Lung microvascular endothelial cell (primary cell): ENCODE measurements at places on chromosomes 16 and 17.
A peak's percentile ranks its signal among the peaks of the same experiment; 100 is the strongest.

GRCh38 chr16:14303639-14304394, 232.7 kb downstream of the MRTFB start:
- DNase-seq, result no peak

GRCh38 chr17:10111907-10112452, 86.4 kb downstream of the GAS7 start:
- no peak for DNase-seq

DNA sequence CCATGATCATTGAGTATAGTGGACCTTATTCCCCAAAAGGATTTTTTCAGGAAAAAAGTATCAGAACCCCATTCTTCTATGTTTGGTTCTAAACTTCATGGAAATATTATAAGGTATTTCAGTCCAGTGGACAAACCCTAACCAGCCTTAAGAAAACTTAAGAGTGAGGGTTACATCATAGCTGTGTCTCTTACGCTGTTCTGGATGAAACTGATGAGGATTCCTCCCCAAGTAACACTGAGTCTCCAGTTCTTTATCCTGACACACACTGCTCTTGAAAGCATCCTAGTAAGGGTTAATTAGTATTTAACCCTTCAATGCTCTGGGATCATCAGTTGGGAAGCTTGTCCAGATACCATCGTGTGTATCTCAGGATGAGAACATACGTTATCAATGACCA, 5.0 kb downstream of the LYRM1 start:
- no peak for DNase-seq

DNA sequence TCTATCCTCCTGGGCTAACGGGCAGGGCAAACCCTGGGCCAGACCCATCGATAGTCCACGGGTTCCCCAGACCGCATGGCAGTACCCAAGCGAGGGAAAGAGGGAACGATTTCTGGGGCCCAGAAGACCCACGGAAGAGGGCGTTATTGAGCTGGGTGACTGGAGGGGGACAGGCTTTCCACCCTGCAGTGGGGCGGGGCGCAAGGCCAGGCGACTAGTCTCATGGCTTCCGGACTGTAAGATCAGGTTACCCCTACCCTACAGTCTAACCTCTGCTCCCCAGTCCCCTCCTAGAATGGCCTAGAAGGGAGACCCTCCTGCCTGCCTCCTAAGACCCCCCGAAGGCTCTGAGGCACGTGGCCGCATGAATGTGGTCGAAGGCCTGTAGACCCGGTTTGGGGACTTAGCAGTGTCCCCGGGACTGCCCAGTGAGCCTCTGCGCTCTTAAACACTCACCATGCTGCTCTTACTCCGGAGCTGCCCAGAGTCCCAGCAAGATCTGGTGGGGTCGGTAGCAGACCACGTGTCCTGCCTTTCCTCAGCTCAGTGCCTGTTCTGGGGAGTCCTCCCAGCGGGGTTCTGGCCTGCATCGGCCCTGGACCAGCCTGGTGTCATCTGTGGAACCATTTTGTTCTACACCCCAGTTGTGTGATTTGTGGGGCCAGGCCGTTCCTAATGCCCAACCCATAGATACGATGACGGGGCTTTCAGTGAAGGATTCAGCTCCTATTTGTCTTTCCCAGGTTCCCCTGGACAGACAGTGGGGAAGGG, 13.2 kb upstream of the AURKB start:
- DNase-seq, result peak; percentile 38

GRCh38 chr16:56087626-56088025, 103.7 kb upstream of the GNAO1 start:
- DNase-seq, result no peak

DNA sequence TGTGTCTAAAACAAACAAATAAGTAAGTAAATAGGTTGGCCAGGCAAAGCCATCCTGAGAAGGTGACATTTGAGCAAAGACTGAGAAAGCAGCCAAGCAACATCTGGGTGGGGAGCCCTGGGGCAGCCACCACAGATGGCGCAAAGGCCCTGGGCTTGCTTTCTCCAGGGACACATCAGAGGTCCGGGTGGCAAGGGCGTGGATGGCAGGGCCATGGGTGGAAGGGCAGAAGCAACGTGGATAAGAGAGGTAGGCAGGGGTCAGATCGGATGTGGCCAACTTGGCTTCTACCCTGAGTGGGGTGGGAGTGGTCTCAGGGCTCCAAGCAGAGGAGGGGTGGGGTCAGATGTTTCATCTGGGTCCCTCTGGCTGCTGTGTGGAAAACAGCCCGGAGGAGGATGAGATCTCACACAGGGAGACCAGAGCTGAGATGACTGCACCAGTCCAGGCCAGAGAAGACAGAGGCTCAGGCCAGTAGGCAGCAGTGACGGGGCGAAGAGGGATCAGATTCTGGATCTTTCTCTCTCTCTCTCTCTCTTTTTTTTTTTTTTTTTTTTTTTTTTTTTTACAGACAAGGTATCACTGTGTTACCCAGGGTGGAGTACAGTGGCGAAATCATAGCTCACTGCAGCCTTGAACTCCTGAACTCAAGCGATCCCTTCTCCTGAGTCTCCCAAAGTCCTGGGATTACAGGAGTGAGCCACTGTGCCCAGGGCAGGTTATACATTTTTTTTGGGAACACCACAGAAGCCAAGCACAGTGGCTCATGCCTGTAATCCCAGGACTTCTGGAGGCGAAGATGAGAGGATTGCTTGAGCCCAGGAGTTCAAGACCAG, 6.1 kb upstream of the SPN start:
- no peak for DNase-seq

GRCh38 chr17:80941171-80941570, 50.5 kb upstream of the CHMP6 start:
- DNase-seq, result no peak

DNA sequence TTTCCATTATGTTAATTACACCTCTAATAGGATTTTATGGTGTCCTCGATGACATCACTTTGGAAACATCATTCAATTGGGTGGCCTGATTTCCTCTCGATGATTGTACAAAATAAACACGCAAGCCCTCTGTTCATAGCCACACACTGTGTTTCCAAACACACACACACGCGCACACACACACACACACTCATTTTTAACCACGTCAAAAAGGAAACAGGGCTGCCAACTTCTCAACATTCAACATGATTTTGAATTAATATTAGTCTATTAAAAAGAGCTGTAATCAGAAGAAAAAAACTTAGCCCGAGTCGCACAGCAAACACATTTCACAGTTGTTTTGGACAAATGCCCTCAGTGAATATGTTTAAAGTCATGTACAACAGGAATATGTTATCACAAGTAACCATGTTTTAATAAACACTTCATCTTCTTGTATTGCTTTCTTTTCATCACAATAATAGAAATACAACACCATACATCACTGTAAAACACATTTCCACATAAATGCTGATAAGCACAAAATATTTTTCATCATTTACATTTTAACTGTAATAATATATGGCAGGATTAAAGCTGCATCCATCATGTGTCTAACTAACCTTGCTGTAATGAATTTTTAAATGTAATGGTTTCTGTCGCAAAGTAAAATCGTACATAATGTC, 219.1 kb upstream of the IRX3 start:
- no peak for DNase-seq

- DNase-seq, result no peak
These were observed 25.7 kb upstream of the RASL10B start for GRCh38 chr17:35705705-35706104.

DNA sequence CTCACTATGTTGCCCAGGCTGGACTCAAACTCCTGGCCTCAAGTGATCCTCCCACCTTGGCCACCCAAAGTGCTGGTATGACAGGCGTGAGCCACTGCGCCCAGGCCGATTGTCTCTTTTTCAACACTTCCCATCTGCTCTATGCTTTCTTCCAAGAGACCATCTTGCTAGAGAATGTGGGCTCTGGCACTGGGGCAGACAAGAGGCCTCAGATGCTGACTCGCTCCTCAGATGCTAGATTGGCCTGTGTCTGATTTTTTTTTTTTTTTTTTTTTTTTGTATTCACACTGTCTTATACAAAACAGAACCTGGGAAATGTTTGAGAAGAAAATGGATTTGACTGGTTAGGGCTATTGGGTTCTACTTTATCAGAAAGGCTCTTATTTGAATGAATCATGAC, 58.2 kb downstream of the CYB5D2 start:
- no peak for DNase-seq

DNA sequence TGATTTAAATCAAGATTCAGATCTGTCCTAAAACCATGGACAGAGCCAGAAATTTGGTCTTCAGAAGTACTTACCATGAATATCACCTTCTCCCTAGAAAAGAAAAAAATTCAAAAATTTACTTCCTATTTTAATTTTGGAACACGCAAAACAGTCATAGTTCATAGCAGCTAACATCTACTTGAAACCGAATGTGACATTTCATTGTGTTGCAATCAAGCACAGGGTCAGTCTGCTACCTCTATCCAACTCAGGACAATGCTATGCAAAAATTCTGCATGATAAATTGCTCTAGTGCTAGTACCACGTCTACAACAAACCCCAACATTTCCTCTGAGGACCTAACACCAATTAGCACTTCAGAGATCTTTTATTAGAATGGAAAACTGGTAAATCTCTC, 7.7 kb downstream of the JPT1 start:
- DNase-seq, result no peak

DNA sequence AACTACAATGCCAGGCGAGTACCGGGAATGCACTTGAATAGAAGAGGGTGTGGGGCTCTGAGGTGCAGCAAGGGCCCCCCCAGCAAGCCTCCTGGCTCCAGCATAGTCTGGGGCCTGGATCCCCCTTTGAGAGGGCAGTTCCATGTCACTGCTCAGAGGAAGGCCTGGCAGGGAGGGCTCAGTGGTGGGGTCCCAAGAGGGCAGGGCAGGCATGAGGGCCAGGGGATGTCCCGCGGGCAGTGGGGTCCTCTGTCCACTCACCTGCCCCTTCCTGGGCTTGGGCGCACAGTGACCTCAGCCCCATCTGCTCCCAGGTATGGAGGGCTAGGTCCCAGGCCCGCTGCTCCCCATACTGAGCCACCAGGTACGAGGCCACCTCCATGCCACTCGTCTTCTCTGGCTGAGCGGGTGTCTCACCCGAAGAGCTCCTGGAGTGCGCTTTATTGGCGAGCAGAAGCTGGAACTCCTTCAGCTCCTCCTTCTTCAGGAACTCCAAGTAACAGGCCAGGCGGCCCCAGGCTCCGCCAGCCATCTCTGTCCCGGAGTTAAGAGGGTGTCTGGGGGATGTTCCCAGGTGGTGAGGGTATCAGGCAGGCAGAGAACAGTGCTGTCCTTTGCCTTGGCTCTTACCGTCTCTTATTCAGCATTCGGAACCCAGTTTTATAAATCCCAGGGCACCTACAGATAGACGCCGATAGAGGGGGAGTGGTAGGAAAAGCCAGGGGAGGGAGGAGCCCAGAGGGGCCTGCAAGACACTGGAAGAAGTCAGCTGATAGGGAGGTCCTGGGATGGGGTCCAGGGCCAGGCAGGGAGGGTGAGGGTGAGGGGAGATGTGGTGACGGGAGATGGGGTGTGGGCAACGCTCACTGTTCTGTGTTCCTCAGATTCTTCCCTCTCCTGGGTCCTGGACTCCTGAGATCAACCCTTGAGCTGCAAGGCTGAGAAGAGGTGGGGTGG, 605 bp downstream of the NLRP1 start:
- DNase-seq, result no peak

DNA sequence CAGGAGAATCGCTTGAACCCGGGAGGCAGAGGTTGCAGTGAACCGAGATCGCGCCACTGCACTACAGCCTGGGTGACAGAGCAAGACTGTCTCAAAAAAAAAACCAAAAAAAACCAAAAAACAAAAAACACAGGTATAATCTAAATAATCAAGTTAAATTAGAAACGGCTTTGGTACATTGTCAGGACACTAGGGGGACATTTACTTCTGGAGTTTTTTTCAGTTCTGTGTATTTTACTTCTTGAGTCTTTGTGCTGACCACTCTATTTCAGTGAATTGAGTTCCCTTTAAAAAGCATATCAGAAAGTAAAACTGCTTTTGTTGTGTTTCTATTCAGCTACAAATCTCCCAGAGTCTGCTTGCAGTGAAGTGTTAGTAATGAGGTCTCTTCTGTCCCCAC, 36.3 kb downstream of the DHRS7B start:
- no peak for DNase-seq

DNA sequence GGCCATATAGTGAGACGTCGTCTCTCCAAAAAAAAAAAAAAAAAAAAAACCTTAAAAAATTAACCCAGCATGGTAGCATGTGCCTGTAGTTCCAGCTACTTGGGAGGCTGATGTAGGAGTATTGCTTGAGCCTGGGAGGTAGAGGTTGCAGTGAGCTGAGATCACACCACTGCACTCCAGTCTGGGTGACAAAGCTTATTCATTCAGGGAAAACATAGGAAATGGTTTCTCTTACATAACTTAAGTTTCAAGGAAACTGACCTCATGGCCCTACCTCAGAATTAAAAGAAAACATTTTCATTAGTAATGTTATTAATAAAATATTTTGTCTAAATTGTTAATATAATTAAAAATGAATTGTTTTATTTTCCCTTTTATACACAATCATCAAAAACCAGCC, 31.4 kb downstream of the COG1 start:
- DNase-seq, result no peak

- DNase-seq, result peak; percentile 11
These were observed 12.8 kb upstream of the MT4 start for GRCh38 chr16:56551796-56552738.

- DNase-seq, result no peak
These were observed 77.7 kb downstream of the AATF start for GRCh38 chr17:37026531-37026869.

DNA sequence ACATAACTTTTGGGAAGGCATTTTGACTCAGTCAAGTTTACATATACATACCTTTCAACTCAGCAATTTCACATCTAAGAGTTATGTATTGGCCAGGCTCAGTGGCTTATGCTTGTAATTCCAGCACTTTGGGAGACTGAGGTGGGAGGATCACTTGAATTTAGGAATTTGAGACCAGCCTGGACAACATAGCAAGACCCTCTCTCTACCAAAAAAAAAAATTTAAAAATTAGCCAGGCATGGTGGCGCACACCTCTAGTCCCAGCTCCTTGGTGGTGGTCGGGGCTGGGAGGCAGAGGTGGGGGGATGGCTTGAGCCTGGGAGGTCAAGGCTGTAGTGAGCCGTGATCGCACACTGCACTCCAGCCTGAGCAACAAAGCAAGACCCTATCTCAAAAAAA, 79.3 kb downstream of the AATF start:
- no peak for DNase-seq

GRCh38 chr16:9241177-9241576, 149.7 kb downstream of the HAPSTR1 start:
- no peak for DNase-seq

GRCh38 chr17:18368946-18369345, 5.6 kb upstream of the SHMT1 start:
- no peak for DNase-seq

- no peak for DNase-seq
These were observed 120.3 kb downstream of the AXIN2 start for GRCh38 chr17:65441053-65441605.

GRCh38 chr16:52526116-52526828, 20.7 kb downstream of the TOX3 start:
- no peak for DNase-seq

DNA sequence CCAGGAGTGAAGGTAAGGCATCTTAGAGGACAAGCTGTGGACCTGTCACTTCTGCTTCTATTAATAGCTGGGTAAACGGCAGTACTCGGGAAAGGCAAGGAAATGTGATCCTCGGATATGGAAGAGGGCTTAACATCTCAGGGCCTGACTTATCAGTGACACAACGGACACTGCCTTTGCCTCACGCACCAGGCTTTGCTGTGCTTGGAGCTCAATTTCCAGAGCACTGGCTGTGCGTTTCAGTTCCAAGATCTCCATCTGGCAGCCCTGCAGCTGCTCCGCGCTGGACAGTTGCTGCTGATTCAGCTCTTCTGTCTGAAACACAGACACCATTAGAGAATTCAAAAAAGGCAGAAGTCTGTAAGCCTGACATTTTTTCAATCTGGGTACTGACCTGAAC, 3.5 kb downstream of the KRT40 start:
- no peak for DNase-seq
